ENCODE measurements at places on chromosomes 2 and 18.

- DNase-seq, result no peak
Measured at GRCh38 chr18:61732854-61733253, 160.0 kb downstream of the RNF152 start.

DNA sequence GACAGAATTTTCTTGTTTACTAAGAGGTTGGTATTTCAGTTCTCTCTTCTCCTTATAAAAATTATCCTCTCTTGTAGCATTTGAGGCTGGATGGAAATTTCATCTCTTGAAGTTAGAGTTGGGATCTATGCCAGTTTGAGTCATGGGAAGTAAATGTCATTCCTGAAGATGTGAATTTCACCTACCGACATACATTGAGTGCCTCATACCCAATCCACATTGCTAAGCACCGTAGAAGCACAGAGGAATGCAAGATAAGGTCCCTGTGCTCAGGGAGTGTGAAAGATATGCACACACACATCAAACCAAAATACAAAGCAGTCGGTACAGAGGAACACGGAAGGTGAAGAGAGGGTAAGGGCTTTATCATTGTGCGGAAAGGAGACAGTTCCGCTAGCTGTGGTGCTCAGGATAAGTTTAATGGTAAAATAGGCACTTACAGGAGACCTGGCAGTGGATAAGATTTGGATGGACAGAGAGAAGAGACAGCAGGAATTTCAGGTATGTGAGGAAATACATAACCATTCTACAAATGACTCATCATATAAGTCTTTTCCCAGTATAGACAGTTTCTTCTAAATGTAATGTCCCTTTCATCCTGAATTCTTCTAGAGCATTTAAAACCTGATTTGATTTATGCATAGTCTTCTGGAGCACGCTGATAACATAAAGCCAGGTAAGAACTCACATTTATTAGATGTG is 205.3 kb upstream of the ST6GAL2 start:
- DNase-seq, result no peak

DNA sequence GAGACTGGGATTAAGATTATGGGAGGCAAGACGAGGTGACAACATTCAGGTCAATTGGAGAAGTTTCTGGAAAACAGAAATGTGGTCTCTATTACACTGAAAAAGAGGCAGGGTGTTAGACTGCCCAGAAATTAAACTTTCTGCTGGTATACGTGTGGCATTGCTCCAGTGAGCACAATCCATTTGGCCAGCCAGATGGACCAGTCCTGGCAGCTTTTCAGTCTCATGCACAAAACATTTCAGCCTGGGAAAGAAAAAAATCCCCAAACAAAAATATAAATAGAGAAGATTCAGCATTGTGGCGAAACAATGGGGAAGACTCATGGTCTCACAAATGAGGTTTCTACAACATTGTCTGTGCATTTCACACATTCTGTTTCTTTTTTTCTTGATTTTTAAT is 113.9 kb downstream of the HNMT start:
- no peak for DNase-seq

DNA sequence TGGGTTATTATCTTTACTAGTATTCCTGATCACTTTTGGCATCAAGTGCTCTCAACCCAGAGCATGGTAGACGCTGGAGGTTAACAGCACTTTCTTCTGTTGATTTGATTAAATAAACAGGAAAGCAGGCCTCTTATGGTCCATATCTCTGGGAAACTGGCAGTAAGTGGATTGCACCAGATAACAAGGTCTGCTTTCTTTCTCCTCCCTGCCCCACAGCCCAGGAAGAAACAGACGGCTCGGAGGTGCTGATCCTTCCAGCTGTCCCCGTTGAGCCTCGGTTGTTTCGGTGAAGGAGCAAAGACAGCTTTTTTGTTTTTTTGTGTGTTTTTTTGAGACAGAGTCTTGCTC is 100.8 kb upstream of the KCTD1 start:
- DNase-seq, result no peak

DNA sequence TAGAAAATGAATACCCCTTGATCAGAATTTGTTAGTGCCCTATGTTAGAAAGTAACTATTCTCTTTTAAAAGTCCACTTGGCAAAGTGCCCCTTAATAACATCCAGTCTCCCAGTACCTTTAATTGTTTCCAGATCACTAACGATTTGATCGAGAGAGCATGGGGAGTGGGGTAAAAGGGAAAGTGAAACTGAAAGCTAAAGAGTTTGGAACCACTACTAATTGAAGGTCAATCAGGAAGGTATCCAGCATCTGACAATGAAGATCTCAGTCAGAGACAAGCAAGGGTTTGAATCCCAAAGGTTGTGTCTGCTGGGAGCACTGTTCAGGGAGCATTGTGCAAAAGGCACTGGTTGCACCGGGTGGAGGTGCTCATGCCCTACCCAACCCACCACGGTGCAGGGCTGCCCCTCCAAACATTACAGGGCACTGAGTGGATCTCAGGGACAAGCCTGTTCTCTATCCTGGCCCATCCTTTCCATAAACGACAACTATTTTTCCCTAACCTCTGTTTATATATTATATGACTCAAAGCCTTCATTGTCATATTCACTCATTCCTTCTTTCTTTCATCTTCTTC is 14.6 kb upstream of the RIT2 start:
- no peak for DNase-seq

GRCh38 chr18:38887671-38888020 is 1322.0 kb upstream of the CELF4 start:
- no peak for DNase-seq

- no peak for DNase-seq
Measured at GRCh38 chr2:84038866-84039265, 420.2 kb downstream of the SUCLG1 start.

GRCh38 chr2:23306401-23306800 is 78.6 kb upstream of the KLHL29 start:
- no peak for DNase-seq

- DNase-seq, result no peak
Measured at GRCh38 chr18:27600245-27600644, 415.1 kb upstream of the CHST9 start.

GRCh38 chr2:171206422-171207115 is 45.9 kb upstream of the TLK1 start:
- no peak for DNase-seq

DNA sequence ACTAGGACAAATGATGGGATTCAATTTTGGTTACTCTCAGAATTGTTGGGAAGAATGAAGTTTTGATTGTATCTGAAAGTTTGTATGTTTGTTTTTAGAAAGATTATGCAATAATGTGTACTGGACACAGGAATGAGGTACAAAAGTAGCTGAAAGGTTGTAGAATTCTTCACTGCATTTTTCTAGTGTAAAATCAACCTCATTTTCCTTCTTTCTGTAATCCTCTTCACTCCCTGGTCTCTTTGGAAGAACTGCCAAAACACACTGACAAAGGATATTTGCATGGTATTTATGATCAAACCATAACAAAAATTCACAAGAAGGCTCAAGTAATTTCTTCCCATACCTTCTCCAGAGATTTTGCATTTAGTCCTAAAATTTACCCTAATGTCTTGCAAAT is 110.7 kb downstream of the ZEB2 start:
- no peak for DNase-seq

DNA sequence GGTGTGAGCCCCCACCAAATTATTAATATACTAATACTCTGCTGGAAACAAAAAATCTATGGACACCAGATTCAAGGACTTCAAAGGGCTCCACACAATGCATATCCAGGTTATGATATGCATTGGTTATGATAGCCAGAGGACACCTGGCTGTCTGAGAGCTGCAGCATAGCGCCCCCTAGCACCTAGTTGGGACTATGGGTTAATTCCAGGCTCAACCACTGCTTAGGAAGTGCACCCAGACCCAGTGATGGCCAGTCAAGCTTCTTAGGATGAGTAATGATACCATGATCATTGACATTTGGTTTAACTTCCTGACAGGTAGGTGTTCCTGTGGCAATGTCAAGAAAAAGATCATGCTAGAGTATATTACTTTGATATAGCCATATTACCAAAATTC is 3.8 kb upstream of the FRZB start:
- peak; percentile 2 for DNase-seq

DNA sequence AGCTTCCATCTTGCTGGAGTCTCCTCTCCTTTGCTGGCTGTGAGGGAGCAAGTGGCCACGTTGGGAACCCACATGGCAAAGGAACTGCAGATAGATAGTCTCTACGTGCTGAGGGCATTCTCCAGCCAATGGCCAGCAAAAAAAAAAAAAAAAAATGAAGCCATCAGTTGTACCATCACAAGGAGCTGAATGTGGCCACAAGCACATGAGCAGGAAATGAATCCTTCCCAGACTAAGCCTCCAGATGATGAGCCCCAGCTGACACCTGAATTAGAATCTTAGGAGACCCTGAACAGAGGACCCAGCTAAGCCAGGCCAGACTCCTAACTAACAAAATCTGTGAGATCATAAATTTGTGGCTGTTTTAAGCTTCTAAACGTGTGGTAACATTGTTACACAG is 57.9 kb downstream of the SPIRE1 start:
- no peak for DNase-seq

GRCh38 chr2:47888581-47889280 is 17.6 kb downstream of the FBXO11 start:
- DNase-seq, result no peak

DNA sequence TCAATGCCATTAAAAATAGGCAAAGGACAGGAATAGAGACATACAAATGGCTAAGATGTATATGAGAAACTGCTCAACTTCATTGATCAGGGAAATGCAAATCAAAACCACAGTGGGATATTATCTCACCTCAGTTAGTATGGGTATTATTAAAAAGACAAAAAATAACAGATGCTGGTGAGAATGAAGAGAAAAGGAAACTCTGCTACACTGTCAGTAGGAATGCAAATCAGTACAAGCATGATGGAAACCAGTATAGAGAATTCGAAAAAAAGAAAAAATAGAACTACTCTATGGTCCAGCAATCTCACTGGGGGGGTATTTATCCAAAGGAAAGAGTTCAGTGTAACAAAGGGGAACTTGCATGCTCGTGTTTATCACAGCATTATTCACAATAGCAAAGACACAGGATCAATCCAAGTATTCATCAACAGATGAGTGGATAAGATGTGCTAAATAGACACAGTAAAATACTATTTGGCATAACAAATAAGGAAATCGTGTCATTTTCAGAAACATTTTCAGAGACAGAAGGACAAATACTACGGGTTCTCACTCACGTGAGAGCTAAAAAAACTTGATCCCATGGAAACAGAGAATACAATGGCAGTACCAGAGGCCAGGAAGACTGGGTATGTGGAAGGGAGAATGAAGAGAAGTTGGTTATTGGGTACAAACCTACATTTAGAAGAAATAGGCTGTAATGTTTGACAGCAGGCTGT is 60.6 kb downstream of the CCDC74A start:
- DNase-seq, result no peak

- DNase-seq, result no peak
Measured at GRCh38 chr2:74444498-74445318, 3.0 kb upstream of the RTKN start.

GRCh38 chr2:151260573-151261230 is 961 bp downstream of the RBM43 start:
- DNase-seq, result no peak

DNA sequence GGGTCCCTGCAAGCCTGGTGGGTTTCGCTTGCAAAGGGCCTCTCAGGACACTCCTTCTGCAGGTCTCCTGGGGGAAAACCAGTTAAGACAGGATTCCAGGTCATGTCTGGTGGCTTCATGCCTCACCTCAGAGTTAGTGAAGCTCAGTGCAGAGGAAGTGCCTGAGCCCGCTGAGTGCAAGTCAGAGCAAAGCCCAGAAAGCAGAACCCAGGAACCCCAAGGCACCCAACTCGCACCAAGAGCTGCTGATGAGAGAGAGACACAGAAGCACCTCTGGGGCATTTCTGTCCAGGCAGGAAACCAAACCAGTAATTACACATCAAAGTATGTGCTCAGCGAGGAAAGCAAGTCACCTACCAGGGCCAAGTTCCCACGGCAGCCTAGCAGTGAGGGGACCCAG is 78.4 kb downstream of the ARHGEF4 start:
- DNase-seq, result no peak

GRCh38 chr2:206084870-206085741 is 868 bp downstream of the INO80D start:
- DNase-seq, result peak; percentile 16

- DNase-seq, result no peak
Measured at GRCh38 chr18:62301322-62301721, 23.8 kb upstream of the TNFRSF11A start.

GRCh38 chr2:15912203-15912602 is 28.1 kb upstream of the MYCN start:
- DNase-seq, result no peak

All from stimulated activated CD4-positive, alpha-beta T cell treated with anti-CD3 and anti-CD28 coated beads, Interleukin-1b, Interleukin-23, amount 100 ng/mL, for 48 hours (primary cell).